GF-D8 (cell line): ENCODE measurements at places on chromosomes 5 and 9.

DNA sequence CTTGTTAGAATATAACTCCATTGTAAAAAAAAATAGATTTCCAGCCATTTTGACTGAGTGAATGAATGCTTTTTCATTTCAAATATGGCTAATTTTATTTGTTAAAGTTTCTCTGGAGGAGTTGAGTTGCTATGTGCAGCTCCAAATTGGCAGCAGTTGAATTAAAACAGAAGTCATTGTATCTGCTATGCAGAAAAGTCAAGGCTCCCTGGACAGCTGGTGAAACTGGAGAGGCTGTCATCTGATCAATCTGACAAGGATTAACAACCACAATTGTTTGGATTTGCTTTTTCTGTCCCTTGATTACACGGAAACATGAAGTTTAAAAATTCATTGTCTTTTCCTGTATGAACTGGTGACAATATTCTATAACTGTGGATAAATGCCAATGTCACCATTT lies 713.9 kb downstream of the EFNA5 start:
- no peak for DNase-seq

DNA sequence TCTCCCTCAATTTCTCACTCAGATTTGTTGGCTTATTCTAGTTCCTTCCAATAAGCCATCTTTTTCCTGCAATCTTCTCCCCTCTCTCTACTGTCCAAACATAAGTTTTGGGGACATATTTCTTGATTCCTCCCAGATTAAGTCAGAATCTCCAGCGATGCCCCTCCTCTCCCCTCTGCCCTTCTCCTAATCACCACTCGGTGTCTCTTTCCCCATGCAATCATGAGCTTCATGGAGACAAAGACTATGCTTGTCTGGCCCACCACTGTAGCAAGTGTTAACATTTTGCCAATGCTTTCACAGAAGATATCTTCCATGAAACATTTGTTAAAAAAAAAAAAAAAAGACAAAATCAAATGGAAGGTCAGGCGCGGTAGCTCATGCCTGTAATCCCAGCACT lies 42.4 kb downstream of the PDE6A start:
- no peak for DNase-seq

GRCh38 chr9:38359297-38359653 lies 33.2 kb upstream of the ALDH1B1 start:
- DNase-seq: no peak

DNA sequence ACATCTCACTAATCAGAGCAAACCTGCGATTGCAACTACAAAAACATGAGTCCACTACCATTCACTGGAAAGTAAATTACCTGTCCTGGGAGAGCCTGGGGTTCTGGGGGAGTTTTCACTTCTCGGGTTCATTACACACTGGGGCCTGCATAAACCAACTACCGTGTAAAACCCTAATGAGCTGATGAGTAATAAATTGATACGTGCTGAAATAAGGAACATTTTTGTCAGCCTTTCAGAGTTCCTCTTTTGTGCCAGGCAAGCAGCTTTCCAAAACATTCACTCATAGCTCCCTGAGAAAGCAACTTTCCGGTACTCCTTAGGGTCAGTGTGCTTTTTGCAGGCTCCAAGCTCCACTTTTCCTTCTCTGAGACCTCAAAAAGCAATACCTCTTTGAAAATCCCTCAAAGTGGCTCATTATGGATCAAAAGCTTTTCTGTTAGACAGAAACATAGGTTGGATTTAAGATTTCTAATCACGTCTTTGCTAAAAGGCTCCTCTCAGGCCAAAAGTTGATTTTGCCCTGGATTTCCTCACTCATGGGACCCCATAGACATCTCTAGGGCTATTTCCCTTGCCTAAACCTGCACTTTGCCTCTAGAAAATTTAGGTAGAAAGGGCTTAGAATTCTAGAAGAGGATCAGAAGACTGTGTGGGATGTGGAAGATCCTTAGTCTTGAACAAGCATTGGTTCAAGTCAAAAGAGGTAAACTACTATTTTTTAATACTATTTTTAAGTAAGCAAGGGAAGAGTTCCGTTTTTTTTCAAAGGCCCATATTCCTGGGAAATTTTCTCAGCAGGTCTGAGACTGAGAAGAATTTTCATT lies 74.8 kb downstream of the ST8SIA4 start:
- DNase-seq: no peak

DNA sequence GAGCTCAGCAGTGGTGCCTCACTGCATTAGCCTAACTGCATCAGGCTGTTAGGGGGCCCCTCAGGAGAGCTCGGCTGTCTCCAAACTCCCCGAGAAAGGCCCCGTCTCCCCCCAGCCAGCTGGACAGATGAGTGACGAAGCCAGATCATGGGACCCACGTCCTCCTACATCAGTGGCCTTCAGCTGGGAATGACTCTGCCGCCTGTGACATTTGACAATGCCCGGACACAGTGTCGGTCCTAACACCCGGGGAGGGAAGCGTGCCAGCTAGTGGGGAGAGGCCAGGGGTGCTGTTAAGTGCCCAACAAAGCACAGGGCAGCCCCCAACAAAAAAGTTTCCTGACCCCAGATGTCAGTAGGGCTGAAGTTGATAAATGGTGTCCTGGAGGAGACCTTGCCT lies 375.2 kb upstream of the IRX2 start:
- no peak for DNase-seq
